ENCODE measurements at places on chromosomes 5 and 9.
A peak's percentile ranks its signal among the peaks of the same experiment; 100 is the strongest.

- DNase-seq: no peak
These were observed 26.2 kb downstream of the NIPAL4 start for GRCh38 chr5:157486221-157486681.

GRCh38 chr9:110217656-110218099 lies 9.7 kb upstream of the C9orf152 start:
- no peak for DNase-seq

- DNase-seq: no peak
These were observed 980.1 kb upstream of the WWC1 start for GRCh38 chr5:167311340-167311739.

GRCh38 chr9:131282688-131283422 lies 6.5 kb upstream of the FAM78A start:
- peak; percentile 29 for DNase-seq

GRCh38 chr5:40365342-40366330 lies 314.1 kb upstream of the PTGER4 start:
- no peak for DNase-seq

DNA sequence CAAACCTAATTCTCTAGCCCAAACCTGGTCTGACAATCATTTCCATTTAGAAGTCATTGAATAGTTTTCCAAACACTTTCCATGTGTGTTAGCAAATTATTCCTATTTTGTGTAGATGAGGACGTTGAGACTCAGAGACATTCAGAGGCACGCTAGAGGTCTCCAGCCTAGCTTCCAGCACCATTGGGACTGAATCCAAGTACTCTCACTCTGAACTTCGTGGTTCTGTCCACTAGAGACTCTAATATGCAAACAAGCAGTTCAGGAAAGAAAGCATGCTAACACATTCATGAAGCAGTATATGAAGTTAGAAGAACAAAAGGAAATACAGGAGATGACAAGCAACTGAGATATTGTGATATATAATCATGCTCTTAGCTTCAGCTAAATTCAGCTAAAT lies 354.8 kb downstream of the NTRK2 start:
- DNase-seq: no peak

- DNase-seq: no peak
These were observed 16.6 kb downstream of the POU5F2 start for GRCh38 chr5:93724791-93725190.

DNA sequence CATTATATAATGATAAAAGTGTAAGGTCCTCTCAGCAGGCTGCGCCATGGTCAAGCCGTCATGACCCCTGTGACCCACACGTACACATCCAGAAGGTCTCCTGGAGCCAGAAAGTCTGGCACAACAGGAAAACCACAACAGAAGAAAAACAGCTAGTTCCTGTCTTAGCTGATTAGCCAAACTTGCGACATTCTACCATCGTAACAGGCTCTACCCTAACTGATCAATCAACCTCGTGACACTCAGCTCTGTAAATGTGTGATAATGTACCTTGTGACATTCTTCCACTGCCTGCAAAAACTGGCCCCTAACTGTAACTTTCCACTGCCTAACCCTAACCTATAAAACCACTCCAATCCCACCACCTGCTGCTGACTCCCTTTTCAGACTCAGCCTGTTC lies 316.4 kb upstream of the TUSC1 start:
- DNase-seq: no peak
